ENCODE measurements at places on chromosomes 2 and 18.

- H3K27me3 ChIP-seq: no peaks in the 10 kb centered on the region
- H3K27ac ChIP-seq: no peak overlapping the region
- H3K36me3 ChIP-seq: no peaks in the 10 kb centered on the region
- no peak overlapping the region for H3K4me3 ChIP-seq
- no peak for DNase-seq
Measured at GRCh38 chr18:28267276-28267675, 90.3 kb upstream of the CDH2 start.

- H3K4me1 ChIP-seq: no peaks in the 10 kb centered on the region
- H3K36me3 ChIP-seq: no peaks in the 10 kb centered on the region
- H3K27ac ChIP-seq: no peak overlapping the region
- no peaks in the 10 kb centered on the region for H3K27me3 ChIP-seq
Measured at GRCh38 chr2:174495365-174496012, 8.7 kb upstream of the GPR155 start.

GRCh38 chr2:128781166-128781565 lies 462.5 kb upstream of the HS6ST1 start:
- DNase-seq: no peak
- no peaks in the 10 kb centered on the region for H3K36me3 ChIP-seq
- H3K4me3 ChIP-seq: no peak overlapping the region
- no peaks in the 10 kb centered on the region for H3K27me3 ChIP-seq
- H3K4me1 ChIP-seq: peaks cover 29% of the 10 kb centered on the region

GRCh38 chr2:178718283-178718682 lies 88.9 kb downstream of the TTN start:
- no peak overlapping the region for H3K4me3 ChIP-seq
- DNase-seq: no peak
- H3K27me3 ChIP-seq: no peaks in the 10 kb centered on the region
- no peak overlapping the region for H3K27ac ChIP-seq

DNA sequence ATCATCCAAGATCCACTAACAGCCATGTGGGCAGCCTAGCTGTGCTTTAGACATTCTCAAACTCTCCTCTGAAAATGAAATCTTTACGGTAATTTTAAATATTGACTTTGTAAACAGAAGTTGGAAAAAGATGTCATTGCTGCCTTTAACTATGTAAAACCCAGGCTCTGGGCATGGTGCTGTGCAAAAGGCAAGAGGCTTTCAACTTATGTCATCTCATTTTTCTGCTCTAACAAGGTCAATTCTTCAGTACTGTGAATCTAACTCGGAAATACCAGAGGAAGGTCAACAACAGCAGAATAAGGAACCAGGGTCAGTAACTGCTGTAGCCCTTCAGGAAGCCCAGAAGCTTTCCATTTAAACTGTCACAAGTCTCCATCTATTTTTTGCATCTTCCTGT lies 37.0 kb upstream of the MPP4 start:
- peaks cover 21% of the 10 kb centered on the region for H3K36me3 ChIP-seq
- H3K4me1 ChIP-seq: no peaks in the 10 kb centered on the region
- H3K27me3 ChIP-seq: no peaks in the 10 kb centered on the region
- H3K27ac ChIP-seq: no peak overlapping the region

DNA sequence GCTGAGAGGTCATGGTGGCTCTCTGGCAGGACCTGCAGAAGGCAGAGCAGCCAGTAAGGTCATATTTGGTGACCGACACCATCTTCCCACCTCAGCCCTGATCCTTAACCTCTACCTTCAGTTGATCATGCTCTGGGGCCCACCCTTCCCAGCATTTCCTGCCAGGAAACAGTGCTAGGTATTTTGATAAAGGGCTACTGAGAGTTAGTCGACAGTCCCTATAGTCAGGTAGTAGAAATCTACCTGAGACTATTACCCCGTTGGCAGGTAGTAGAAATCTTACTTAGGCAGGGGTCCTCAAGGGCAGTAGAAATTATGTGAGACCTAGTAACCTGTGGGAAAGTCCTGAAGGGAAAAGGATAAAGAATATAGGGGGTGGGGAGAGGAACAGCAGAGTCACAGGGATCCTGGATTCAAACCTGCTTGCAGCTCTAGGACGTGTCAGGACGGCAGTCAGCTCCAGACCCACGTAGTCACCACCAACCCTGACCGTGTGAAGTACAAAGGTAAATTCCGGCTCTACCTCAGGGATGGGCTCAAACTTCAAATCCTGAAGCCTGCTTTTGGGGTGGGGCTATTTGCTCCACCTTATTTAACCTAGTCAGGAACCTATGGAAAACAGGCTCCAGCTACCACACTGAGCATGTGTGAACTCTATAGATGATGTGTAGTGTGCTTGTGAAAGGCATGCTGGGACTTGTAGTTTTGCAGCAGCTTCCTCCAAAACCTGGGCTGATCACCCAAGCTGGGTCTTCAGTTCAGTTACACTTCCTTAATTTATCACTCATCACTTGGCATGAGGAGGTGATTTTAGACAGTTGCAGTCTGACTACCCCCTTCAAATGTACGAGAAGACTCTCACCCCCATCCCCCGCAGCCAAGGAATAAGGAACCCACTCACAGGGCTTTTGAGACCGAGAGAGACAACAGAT lies at the start of gene DQX1:
DQX1 (minus strand) TSS at position 515 of the 932 bp plus-strand sequence; CDS start at position 13, 502 bp downstream.
- H3K36me3 ChIP-seq: peaks cover 31% of the 10 kb centered on the region
- no peak within 1 kb of the TSS for H3K4me3 ChIP-seq
- H3K27me3 ChIP-seq: no peaks in the 10 kb centered on the region
- H3K27ac ChIP-seq: no peak within 1 kb of the TSS

GRCh38 chr18:60391571-60392226 lies 19.1 kb upstream of the MC4R start:
- H3K4me1 ChIP-seq: no peaks in the 10 kb centered on the region
- H3K36me3 ChIP-seq: no peaks in the 10 kb centered on the region
- no peak overlapping the region for H3K27ac ChIP-seq
- no peak overlapping the region for H3K4me3 ChIP-seq
- DNase-seq: no peak

DNA sequence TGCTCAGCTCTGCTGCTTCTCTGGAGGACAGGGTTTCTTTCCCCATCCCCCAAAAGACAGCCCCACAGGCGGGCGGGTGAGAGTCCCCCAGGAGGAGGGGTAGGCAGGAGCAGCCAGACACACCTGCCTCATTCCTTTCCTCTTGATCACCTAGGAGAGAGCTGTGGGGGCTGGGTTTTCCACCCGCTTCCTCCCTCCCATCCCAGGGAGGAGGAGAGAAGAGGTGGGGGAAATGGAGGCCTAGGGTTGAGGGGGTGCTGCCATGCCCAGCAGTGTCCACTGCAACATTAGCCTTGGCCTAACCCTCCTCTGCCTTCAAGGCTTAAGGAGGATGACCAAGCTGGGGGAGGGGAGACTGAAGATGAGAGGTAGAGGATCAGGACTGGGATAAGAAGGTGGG lies 14.7 kb downstream of the WNT10A start:
- peaks cover 39% of the 10 kb centered on the region for H3K4me1 ChIP-seq
- no peaks in the 10 kb centered on the region for H3K36me3 ChIP-seq
- no peak overlapping the region for H3K27ac ChIP-seq
- peaks cover 93% of the 10 kb centered on the region for H3K27me3 ChIP-seq
- peak; percentile 0 for DNase-seq

DNA sequence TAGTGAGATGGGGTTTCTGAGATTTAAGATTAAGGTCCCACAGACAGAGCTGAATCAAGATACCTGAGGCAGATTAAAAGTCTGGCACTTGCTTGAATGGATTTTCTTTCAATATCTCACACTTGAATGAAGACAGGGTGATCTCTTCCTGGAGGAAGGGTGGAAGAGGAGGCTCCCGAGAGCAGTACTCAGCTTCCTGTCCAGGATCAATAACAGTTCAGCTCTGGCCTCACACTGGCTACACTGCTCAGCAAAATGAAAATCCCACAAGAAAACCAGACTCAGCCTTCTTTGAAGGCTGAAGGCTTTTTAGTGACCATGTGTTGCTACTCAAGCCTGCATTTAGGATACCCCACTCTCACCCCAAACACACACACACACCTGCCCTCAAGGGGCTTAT lies 11.1 kb downstream of the ARHGEF33 start:
- H3K36me3 ChIP-seq: no peaks in the 10 kb centered on the region
- H3K27ac ChIP-seq: no peak overlapping the region
- no peak overlapping the region for H3K4me3 ChIP-seq
- no peaks in the 10 kb centered on the region for H3K4me1 ChIP-seq

DNA sequence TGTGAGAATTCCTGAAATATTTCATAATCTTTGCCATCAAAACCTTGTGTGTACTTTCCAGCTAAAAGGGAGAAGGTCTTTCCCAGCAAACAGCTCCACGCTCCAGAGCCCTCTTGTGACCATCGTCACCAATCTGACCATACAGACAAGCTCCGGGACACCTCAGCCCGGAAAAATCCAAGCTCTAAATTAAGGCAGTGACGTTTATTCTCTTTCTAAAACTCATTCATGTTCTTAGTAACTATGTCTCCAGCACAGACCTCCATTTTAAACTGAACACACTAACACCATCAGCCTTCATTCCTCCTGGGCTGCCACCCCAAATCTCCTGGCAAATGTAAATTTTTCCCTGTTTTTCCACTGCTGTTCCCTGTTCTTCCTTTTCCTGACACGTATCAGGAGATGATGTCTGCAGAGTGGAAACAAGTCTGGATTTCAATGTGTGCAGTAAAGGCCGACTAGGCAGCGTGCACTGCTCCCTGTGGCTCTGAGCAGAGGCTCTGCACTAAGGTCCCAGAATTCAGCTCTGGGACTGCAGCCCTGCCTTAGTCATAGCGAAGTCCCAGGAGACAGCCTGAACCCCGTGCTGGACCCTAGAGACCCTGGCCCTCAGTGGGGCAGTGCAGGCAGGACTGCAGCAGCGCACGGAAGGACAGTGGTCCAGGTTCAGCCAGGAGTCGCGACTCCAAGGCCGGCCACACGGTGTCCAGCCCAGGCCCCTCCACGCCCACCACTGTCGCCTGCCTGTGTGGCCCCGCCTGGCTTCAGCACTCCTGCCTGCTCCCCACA lies 452.5 kb upstream of the SALL3 start:
- no peak overlapping the region for H3K4me3 ChIP-seq
- no peaks in the 10 kb centered on the region for H3K27me3 ChIP-seq
- peaks cover 16% of the 10 kb centered on the region for H3K4me1 ChIP-seq
- no peak overlapping the region for H3K27ac ChIP-seq
- no peak for DNase-seq

DNA sequence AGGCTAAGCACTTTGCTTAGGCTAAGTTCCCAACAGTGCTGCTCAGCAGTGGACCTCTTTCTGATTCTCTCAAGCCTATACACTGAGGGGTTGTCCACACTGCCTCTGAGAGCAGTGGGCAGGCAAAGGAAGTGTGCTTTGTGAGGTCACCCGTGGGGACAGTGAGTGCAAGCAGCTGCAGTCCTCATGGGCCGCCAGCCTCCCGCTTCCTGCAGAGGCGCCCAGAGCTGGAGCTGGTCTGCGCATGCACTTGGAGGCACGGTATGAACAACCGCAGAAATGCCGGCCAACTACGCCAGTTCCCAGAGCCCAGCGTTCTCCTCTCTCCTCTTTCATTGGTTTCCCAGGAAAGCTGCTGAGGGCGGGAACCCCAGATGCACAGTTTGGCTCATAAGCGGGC lies 149.5 kb upstream of the DLX2 start:
- no peak overlapping the region for H3K4me3 ChIP-seq
- DNase-seq: no peak
- no peaks in the 10 kb centered on the region for H3K27me3 ChIP-seq
- H3K27ac ChIP-seq: peak overlapping the region; percentile 44

- peaks cover 100% of the 10 kb centered on the region for H3K27me3 ChIP-seq
- H3K36me3 ChIP-seq: no peaks in the 10 kb centered on the region
- no peak overlapping the region for H3K4me3 ChIP-seq
- peak; percentile 2 for DNase-seq
- H3K4me1 ChIP-seq: peaks cover 68% of the 10 kb centered on the region
Measured at GRCh38 chr2:172100080-172100934, 2.4 kb downstream of the DLX2 start.

- H3K4me3 ChIP-seq: no peak overlapping the region
- DNase-seq: no peak
- no peak overlapping the region for H3K27ac ChIP-seq
- no peaks in the 10 kb centered on the region for H3K36me3 ChIP-seq
- H3K27me3 ChIP-seq: no peaks in the 10 kb centered on the region
Measured at GRCh38 chr2:46258937-46259776, 38.0 kb upstream of the EPAS1 start.

DNA sequence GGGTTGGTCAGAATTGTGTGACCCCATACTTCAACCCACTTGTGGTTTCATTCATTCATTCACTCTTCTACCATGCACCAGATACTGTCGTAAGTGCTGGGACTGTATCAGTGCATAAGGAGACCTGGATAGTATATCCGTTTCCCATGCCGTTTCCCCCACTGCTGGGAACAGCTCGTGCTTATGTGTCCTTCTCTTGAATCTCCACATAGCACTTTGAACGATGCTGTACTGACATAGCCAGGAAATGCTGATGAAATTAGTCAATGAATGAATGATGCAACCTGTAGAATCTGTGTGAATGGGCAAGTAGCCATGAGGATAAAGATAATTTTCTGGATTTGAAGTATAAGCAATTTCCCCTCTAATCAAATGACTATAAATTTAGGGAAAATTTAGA lies 276.1 kb downstream of the BCL2 start:
- no peak for DNase-seq
- no peak overlapping the region for H3K27ac ChIP-seq
- no peaks in the 10 kb centered on the region for H3K27me3 ChIP-seq
- H3K4me1 ChIP-seq: no peaks in the 10 kb centered on the region
- no peak overlapping the region for H3K4me3 ChIP-seq

DNA sequence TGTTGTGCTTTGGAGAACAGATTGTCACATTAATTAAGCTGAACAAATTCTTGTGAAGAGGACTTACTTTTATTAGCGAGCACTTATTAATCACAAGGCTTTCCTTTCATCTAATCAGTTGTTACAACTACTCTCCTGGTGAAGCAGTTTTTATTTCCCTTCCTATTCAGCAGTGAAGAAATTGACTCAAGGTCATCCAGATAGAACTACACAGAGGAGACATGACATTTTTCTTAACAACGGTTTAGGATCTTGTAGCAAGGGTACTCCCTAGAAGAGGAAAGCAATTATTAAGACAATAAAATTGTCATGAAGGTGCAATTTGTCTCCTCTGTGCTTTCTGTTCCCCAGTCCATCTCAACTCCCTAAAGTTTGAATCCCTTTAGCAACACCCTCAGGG lies 61.3 kb downstream of the POLE4 start:
- peaks cover 5% of the 10 kb centered on the region for H3K4me1 ChIP-seq
- H3K27ac ChIP-seq: no peak overlapping the region
- peak; percentile 58 for DNase-seq
- H3K36me3 ChIP-seq: no peaks in the 10 kb centered on the region

- no peaks in the 10 kb centered on the region for H3K4me1 ChIP-seq
- no peaks in the 10 kb centered on the region for H3K36me3 ChIP-seq
- no peak for DNase-seq
Measured at GRCh38 chr2:12127638-12128037, 381.2 kb downstream of the LPIN1 start.
